ENCODE measurements at places on chromosomes 13 and 19.

GRCh38 chr19:13505761-13506470, 363 bp downstream of the CACNA1A start:
- DNase-seq, result no peak

- no peak for DNase-seq
Observed at GRCh38 chr19:12913011-12913561, 6.0 kb downstream of the SYCE2 start.

- DNase-seq, result no peak
Observed at GRCh38 chr13:79803989-79804388, 323.0 kb downstream of the NDFIP2 start.

DNA sequence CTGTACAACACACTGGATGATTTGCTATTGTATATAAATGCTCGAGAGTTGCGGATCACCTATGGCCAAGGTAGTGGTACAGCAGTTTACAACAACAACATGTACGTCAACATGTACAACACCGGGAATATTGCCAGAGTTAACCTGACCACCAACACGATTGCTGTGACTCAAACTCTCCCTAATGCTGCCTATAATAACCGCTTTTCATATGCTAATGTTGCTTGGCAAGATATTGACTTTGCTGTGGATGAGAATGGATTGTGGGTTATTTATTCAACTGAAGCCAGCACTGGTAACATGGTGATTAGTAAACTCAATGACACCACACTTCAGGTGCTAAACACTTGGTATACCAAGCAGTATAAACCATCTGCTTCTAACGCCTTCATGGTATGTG, 21.5 kb downstream of the OLFM4 start:
- no peak for DNase-seq

DNA sequence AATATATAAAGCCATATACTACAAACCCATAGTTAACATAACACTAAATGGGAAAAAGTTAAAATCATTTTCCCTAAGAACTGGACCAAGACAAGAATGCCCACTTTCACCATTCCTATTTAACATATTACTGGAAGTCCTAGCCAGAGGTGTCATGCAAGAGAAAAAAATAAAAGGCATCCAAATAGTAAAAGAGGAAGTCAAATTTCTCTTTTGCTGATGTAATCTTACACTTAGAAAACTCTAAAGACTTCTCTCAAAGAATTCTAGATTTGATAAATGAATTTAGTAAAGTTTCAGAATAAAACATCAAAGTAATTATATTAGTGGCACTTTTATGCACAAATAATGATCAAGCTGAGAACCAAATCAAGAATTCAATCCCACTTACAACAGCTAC, 678.9 kb upstream of the SLITRK5 start:
- DNase-seq, result no peak

DNA sequence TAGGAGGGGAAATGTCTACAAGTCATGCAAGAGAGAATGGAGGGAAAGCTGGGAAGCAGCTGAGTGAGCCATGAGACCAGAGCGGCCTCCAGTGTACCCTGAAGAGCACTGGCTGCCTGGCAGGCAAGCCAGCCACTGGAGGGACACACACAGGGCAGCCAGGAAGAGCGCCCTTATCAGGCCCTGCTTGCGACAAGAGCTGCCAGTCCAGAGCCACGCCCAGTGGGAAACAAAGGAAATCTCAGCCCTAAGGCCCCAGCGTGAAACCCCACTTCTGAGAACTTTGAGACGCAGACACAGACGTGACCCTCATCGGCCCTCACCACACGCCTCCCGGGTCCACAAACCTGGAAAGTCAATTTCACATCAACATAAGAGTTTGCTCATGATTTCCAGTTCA, 105.0 kb downstream of the STK24 start:
- DNase-seq, result no peak

GRCh38 chr13:48234566-48235340, 1.7 kb downstream of the ITM2B start:
- DNase-seq, result no peak

- DNase-seq, result no peak
Observed at GRCh38 chr19:13146763-13147563, 3.2 kb downstream of the STX10 start.

DNA sequence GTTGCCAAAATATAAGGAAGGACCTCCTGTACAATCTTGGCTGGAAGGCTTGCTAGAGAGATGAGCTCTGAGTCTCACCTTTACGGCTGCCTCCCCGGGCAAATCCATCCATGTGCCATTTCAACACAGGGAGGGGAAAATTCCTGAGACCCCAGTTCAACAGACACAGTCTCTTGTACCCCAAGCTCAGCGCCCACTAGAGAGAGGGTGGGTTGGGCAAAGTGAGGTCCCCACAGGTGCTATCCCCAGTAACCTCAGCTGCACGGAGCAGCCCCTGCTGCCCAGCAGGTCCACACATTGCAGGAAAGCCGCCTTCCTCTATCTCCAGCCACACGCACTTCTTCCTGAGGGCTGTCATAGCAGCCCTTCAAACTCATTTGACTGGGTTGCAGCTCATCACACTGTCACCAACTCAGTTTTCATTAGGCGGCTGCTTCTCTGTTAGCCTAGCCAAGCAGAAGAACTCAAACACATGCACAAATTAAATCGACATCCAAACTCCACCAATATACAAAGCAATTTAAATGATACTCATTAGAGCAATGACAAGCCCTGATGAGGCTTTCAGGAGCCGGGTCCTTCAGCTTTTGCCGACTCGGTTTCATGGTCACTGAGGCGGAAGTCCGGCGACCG, 80.4 kb downstream of the TSHZ3 start:
- DNase-seq, result no peak

DNA sequence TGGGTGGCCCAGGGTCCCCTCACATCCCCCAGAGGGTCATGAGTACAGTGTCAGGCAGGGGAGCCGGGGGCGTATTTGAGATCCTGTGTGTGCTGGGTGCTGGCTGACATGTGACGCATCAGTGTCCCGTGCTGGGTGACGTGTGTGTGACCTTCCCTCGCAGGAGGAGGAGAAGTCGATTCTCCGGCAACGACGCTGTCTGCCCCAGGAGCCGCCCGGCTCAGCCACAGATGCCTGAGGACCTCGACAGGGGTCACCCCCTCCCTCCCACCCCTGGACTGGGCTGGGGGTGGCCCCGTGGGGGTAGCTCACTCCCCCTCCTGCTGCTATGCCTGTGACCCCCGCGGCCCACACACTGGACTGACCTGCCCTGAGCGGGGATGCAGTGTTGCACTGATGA, 25.8 kb downstream of the PNPLA6 start:
- no peak for DNase-seq

GRCh38 chr13:87274209-87274819, 396.9 kb upstream of the SLITRK5 start:
- no peak for DNase-seq

- DNase-seq, result no peak
Observed at GRCh38 chr19:15108145-15108844, 1.1 kb downstream of the SYDE1 start.

- no peak for DNase-seq
Observed at GRCh38 chr19:10271543-10272086, 695 bp downstream of the ICAM1 start.

DNA sequence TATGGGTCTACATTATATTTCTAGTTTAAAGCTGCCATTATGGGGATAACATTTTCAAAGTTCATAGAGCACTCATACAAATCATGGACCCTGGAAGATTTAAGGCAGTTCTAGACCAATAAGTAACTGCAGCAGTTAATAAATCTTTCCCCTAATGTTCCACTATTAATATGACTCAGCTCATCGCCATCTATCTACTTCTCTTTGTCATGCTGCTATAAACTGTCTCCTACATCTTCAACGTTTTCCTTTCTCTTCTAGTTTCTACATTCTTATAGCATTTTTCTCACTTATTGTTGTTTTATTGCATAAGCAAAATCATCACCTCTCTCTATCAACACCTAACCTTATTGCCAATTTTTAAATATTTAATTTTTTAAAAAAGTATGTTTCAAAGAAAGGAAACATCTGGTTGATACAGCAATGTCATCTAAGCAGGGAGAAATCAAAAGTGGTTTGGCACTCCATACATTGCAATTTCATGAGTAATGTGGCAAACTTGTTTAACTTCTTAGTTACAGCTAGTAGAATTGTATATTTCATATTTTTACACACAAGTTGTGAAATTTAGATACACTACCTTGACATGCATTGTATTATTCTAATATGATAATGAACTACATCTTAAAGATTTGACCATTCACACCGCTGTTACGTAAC, 1500.4 kb upstream of the MIR17HG start:
- no peak for DNase-seq

DNA sequence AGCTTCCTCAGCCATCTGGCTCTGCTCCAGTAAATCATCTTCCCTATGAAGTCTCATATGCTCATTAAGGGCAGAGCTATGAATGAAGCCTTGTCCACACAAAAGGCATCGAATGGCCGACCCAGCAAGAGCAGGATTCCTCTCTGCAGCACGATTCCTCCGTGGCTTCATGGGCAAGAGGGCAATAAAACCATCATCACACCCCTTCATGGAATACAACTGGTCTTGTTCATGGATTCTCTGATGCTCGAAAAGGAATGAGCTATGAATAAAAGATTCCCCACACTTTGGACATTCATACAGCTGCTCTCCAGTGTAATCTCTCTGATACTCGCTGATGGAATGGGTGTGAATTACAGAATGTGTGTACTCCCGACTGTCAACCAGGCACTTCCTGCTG, 25.9 kb downstream of the PEG3 start:
- no peak for DNase-seq

- no peak for DNase-seq
Observed at GRCh38 chr13:41282129-41282571, 18.8 kb upstream of the MTRF1 start.

GRCh38 chr19:3358689-3359014, 7.7 kb upstream of the NFIC start:
- DNase-seq, result no peak

- DNase-seq, result no peak
Observed at GRCh38 chr19:1161716-1162115, 12.4 kb downstream of the SBNO2 start.

DNA sequence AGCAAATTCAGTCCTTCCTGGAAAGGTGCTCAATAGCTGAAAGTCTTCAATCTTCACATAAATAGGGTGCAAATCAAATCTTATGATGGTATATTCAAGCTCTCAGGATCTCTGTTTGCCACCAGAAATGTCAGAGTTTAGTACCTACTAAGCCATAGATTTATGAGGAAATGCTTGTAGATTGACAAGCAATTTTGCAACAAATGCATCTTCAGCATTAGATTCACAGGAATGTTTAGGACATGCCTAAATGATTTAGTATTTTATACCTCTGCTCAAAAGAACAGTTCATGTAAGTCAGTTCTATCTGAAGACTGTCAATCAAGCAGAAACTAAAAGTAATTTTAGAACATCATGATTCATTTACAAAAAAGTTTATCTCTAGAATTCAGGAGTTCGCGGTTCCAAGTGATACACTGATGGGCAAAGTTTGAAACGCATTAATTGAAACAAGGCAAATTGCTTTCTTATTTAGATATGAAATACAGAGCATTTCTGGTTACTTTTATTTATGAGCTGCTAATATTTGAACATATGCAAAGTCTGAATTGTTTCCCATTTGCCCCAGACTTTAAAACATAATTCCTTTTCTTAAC, 65.7 kb downstream of the DACH1 start:
- DNase-seq, result no peak

GRCh38 chr13:98761126-98761985, 8.9 kb upstream of the SLC15A1 start:
- no peak for DNase-seq

DNA sequence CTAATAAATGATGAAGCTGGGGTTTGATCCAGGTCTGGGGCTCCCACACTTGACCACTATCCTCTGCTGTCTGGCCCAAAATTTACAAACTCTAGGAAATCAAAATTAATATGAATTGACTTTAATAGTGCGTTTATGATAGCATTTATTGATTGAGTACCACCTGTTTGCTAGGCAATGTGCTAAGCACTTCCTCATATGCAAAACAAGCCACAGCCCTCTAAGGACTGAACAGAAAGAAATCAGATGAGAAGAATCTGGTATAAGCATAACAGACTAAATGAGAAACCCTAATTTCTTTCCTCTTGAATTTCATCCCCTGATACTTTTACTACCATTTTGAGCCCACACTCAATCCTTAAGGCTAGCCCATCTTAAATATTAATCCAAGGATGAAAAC, 6.6 kb upstream of the MLNR start:
- no peak for DNase-seq

DNA sequence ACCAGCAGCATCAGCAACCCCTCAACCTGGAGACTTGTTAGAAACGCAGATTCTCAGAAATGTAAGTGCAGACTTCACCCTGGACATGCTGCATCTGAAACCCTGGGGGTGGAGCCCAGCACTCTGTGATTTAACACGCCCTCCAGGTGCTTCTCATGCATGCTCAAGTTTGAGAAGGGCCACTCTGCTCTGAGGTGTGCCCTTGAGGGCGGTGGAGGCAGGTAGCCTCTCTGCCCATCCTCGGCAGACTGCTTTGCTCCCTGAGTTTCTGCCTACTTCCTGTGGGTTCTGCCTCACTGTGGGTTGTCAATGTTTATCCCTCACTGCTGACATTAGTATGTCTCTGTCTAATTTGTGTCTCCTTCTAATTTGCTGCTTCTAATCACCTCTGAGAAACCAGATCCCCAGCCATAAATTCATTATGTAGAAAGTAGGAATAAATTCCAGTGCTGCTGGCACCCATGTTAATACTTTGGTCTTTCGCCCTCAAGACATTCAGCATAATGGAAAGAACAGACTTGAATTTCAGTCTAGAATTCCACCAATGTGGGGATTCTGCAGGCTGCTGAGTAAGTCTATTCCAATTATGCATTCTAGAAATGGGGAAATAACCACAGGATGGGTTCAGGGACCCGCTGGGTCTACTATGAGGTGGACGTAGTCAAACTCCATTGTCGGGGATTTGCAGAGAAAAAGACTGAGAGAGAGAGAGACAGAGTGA, 51.3 kb upstream of the CYSLTR2 start:
- DNase-seq, result no peak

DNA sequence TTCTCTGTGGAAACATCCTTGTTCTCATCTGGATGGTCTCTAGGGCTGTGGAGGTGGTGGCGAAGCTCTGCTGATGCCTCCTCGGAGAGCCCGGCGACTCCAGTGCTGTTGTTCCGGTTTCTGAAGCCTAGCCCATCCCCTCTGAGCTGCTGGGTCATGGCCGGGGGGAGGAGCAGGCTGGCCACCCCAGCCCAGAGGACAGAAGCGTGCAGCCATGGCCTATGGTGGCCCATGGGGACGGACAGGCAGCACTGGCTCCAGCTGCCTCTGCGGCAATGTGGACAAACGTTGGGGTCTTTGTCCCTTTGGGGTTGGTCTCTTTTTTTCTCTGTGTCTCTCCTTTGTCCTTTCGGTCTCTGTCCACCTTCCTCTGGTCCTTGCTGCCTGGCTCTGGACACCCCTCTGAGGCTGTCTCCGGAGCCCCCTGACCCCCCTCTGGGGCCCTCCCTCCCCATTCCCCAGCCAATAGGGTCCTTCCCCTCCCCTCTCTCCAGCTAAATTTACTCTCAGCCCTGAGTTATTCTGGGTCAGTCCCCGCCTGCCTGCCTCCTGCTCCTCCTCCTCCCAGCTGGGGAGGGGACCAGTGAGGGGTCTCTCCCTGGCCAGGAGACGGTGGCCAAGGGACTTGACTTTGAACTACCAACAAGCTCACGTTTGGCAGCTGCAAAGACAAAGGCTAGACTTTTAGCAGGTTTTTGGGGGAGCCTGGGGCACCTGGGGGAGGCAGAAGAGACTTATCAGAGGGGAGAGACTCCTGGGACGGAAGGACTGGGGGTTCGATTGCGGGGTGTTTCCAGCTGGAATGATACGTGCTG, at the start of gene HRC:
HRC (minus strand) TSS at position 392 of the 815 bp plus-strand sequence; CDS start at position 233, 159 bp downstream.
- no peak for DNase-seq

Data from stimulated activated CD8-positive, alpha-beta memory T cell treated with anti-CD3 and anti-CD28 coated beads, Interleukin-7, amount 100 ng/mL, for 1 hour (primary cell).